ENCODE measurements at places on chromosomes 2 and 18.

DNA sequence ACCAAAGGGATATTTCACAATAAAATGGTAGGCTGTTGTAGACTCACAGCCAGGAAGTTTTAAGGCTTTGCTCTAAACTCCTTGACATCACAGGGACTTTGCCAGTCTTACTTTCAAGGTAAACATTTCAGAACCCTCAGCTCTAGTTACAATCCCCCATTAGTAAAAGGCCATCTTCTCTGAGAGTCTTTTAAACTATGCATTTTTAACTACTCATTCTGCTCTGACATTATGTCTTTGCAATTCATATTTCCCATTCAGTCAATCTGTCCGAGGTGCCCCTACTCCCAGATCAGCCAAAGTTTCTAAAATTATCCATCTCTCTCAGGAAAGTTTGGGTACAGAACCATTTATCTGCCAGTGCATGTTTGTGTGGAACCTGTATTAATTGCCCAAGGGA lies 1094.1 kb downstream of the TDRD15 start:
- DNase-seq = no peak

DNA sequence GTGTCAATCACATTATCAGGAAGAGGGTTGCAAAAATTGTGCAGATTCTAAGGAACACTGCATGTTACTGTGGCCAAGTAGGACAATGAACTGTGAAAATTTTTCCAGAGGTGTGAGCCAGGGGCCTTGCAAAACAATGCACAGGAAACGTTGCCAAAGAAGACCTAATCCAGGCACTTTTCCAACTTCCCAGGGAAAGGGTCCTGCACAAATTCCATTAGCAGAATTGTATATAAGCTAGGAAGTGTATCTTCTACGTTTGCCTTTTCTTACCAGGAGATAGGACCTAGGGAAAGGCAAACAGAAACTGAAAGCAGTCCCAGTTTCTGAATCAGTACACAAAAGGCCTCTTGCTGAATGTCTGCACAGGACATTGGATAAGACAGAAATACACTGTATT lies 1888.3 kb upstream of the CELF4 start:
- peak; percentile 7 for DNase-seq

- no peak for DNase-seq
These were observed 205.5 kb downstream of the ZNF521 start for GRCh38 chr18:25146512-25146910.

DNA sequence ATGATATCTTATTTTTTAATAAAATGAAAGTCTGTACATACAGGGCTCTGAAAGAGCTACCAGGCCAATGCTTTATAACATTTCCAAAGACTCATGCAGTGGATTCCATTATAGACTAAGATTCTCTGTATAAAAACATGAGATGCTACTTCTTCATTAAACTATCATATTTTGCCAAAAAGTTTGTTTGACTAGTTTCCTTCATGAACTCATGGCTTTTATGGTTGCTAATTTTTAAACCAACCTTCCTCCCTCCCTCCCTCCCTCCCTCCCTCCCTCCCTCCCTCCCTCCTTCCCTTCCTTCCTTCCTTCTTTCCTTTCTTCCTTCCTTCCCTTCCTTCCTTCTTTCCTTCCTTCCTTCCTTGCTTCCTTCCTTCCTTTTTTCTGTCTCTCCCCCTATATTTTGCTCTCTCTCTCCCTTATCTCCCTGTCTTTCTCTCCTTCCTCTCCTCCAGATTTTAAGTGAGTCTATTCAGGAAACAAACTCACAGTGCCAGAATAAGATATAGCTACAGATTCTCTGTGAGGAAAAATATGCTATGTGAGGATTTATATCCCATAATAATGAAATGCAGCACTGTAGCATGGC lies 961.5 kb upstream of the ZEB2 start:
- DNase-seq = no peak

GRCh38 chr2:118665784-118666529 lies 181.5 kb downstream of the EN1 start:
- DNase-seq = no peak

DNA sequence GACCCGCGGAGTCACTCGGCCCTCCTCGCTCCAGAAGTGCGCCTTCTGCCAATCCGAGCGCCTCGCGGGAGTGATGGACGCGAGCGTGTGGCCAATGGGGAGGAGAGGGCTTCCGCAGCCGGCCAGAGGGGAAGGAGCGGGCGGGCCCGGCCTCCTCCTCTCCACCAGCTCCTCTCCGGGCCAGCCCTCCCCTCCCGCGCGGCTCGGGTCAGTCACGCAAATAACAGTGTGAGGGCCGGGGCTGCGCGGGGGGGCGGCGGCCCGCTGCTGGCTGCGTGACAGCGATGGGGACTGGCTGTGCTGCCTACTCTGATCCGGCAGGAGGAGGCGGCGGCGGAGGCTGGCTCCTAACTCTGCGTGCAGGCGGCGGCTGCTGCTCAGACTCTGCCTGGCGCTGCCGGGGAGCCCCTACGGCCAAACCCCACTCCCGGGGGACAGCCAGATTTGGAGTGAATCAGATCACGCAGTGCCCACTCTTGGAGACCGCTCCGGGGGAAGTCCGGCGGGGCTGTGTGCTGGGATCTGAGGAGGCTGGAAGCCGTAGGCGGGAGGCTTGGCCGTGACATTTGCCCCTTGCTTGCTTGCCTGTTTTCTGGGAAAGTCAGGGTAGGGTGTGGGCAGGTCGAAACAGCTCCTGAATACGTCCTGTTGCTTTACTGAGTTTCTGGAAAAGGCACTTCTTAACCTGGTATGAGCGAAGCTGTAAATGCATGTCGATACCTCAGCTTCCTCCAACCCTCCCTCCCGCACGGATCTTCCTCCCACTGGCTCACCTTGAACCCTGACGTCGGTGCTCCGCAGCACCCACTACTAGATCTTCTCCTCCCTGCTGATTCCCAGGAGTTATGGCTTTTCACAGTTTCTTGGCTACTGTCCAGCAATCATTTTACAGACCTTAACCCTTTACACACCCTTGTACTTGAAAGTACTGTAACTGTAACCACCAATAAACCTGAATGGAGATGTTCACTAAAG lies 97.9 kb upstream of the SERTAD2 start:
- peak; percentile 98 for DNase-seq

DNA sequence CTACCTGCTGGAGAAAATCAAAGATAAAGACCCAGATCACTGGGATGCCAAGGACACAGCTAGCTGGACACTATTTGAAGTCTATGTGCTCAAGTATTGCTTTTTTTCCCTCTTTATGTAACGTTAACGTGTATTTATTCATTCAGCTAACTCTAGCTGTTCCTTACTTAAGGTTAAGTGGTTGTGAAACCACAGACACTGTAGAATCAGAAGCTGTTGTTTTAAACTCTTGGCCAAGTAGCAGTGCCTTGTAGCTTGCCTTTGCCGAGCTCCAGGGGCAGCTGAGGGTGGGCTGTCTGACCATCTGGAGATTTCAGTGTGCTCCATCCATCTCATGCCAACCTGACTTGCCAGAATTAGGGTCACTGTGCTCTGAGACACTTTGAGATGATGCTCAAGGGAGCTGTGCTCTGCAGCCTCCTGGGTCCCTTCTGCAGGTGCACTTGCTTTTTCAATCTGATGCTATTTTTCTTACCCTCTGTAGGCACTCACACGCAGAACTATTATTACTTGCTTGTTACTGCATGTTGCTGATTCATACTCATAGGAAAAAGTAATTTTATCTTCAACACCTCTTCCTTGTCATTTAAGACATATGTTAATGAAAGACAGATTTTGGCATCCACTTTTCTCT lies 116.2 kb downstream of the METTL8 start:
- DNase-seq = no peak

GRCh38 chr18:864872-865273 lies 39.8 kb upstream of the ADCYAP1 start:
- DNase-seq = peak; percentile 81

DNA sequence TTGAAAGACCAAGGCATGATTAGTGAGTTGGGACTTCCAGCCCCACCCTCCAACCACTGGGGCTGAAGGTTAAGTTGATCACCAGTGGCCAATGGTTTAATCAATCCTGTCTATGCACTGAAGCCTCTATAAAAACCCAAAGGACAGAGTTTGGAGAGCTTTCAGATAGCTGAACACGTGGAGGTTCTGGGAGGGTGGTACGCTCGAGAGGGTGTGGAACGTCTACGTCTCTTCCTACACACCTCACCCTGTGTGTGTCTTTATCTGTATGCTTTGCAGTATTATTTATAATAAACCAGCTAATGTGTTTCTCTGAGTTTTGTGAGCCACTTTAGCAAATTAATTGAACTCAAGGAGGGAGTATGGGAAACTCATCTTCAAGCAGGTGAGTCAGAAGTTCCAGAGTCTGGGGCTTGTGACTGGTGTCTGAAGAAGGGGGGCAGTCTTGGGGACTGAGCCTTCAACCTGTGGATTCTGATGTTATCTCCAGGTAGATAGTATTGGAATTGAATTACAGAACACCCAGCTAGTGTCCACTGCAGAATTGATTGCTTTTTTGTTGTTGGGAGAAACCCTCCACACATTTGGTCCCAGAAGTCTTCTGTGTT lies 20.3 kb downstream of the ACTR3 start:
- DNase-seq = no peak

DNA sequence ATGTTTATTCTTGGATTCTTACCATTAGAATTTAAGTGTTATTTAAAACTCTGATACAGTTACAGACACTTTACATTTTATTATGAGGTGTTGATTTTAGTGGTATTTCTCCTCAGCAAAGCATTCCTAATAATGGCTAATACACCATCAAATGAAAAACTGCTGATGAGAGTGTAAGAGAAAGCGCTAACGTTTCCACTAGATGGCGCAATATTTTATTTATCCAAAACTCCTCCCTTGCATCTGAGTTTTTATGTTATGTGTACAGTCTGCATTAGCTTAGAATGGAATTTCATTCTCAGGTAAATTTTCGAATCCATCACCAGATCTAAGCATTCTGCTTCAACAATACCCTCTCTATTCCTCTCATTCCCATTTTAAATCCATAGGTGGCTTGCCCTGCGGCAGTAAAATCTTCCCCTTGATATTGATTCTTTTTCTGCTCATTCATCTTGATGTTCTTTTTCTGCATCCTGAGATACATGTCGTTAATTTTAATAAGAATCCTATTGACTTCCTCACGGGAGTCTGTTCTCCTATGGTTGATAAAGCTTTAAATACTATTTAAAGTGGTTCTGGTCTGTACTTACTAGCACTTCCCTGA lies 53.9 kb downstream of the PRKRA start:
- DNase-seq = peak; percentile 35

GRCh38 chr2:47321411-47322031 lies 81.4 kb upstream of the MSH2 start:
- DNase-seq = no peak

GRCh38 chr2:122670897-122671296 lies 915.4 kb downstream of the TSN start:
- peak; percentile 16 for DNase-seq

DNA sequence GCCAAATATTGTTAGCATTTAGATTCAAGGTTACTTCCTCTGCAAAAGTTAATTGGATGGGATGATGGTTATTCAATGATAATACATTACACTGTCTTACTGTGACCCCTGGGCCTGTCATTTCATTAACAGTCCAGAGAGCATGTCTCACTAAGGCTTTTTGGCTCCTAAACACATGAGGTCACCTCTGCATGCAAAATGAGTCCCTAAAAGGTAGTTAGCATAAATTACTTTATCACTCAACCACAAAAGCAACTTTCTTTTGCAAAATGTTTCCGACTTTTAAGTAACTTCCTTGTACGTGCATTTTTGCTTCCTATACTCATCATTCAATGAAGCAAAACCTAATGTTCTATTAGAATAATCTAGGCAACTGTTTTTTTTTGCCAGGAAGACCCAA lies 16.8 kb upstream of the AGFG1 start:
- DNase-seq = no peak

DNA sequence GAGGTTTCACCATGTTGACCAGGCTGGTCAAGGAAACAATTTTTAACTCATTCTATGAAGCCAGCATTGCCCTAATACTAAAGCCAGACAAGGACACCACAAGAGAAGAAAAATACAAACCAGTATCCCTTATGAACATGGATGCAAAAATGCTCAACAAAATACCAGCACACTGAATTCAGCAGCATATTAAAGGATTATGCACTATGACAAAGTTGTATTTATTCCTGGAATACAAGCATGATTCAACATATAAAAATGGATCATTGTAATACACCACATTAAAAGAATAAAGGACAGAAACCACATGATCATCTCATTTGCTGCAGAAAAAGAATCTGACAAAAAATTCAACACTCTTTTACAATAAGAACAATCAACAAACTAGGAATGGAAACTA lies 138.7 kb downstream of the RAB3GAP1 start:
- DNase-seq = no peak

- no peak for DNase-seq
These were observed 5.0 kb upstream of the TMEM178A start for GRCh38 chr2:39660612-39661236.

DNA sequence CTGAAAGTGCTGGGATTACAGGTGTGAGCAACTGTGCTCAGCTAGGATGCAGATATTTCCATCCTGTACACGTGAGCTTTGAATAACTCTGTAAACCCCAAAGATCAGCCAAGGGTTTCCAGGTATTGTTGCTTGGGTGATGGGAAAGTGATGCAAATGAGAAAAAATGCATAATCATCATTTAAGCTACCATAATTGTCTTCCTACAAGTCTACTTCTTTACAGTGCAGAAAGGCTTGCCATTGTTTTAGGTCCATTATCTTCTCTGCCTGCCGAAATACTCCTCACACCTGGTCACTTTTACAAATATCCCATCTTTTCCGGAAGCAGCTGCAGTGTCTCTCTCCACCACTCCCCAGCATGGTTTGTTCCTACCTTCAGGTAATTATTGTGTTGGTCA lies 259.8 kb upstream of the CCDC68 start:
- DNase-seq = no peak

DNA sequence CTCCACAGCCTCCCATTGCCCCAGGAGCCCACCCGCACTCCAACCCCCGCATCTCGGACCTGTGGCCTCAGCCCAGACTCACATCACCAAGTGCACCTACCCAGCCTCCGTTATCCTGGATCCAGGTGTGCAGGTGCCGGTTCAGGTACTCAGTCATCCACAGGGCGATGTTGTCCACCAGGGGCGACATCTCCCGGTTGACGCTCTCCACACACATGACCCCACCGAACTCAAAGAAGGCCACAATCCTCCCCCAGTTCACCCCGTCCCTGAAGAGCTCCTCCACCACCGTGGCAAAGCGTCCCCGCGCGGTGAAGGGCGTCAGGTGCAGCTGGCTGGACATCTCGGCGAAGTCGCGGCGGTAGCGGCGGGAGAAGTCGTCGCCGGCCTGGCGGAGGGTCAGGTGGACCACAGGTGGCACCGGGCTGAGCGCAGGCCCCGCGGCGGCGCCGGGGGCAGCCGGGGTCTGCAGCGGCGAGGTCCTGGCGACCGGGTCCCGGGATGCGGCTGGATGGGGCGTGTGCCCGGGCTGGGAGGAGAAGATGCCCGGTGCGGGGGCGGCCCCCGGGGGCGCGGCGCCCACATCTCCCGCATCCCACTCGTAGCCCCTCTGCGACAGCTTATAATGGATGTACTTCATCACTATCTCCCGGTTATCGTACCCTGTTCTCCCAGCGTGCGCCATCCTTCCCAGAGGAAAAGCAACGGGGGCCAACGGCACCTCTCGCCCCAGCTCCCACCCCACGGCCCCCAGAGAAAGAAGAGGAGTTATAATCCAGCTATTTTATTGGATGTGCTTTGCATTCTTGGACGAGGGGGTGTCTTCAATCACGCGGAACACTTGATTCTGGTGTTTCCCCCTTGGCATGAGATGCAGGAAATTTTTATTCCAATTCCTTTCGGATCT lies 1.3 kb downstream of the BCL2 start:
- DNase-seq = peak; percentile 60

GRCh38 chr2:8486141-8486540 lies 195.7 kb upstream of the ID2 start:
- no peak for DNase-seq

GRCh38 chr2:65427532-65427931 lies 4.9 kb downstream of the SPRED2 start:
- no peak for DNase-seq
